GM23248 (cell line): ENCODE measurements at places on chromosomes 16 and 17. TPM values are rescaled to one million over a fixed set of nuclear protein-coding genes. Genes with fewer than 3 reads are reported as not detected.

KCNAB3 gene
- 0.22 TPM in 1 of 2 replicates, not detected in the other for total RNA-seq

CLDN6 gene
- total RNA-seq: not detected in 2 replicates

TPSD1 gene
- total RNA-seq: not detected in 2 replicates

NAGLU gene
- total RNA-seq: 68.1 and 83.1 TPM in 2 replicates

ATP2C2 gene
- total RNA-seq: not detected in 2 replicates

IRF8 gene
- total RNA-seq: not detected in 2 replicates

HCRT gene
- total RNA-seq: not detected in 2 replicates

TBC1D26 gene
- total RNA-seq: not detected in 2 replicates

KRT27 gene
- total RNA-seq: not detected in 2 replicates

TBC1D3C gene
- not detected in 2 replicates for total RNA-seq

ZSCAN10 gene
- total RNA-seq: not detected in 2 replicates
